Astrocyte (in vitro differentiated cells and primary cell): ENCODE measurements at places on chromosomes 11 and 22. TPM values are rescaled to one million over a fixed set of nuclear protein-coding genes. Genes with fewer than 3 reads are reported as not detected.

Gene FAM111B
- 0.72 and 0.95 TPM in 2 replicates for total RNA-seq

DNA sequence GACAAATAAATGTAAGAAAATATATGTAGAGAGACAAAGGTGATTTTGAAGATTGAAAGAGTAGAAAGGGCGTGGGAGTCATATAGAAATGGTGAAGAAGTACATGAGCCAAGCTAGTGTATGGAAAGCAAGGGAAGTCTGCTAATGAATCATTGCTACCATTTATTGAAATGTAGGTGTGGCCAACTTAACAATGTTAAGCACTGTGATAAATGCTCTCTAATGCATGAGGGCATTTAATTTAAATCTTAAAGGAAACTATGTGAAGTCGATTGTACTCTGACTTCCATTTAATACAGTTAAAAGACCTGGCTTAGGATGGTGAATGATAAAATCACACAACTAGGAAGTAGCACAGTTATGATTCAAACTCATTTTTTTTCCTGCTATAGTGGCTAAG, 219.9 kb downstream of the CASP12 start:
- no peaks in the 10 kb centered on the region for H3K27me3 ChIP-seq
- no peak for DNase-seq
- H3K4me3 ChIP-seq: no peak overlapping the region
- H3K36me3 ChIP-seq: no peaks in the 10 kb centered on the region
- no peaks in the 10 kb centered on the region for H3K4me1 ChIP-seq

Gene HORMAD2
- not detected in 2 replicates for total RNA-seq

GRCh38 chr11:34844463-34845112, 71.6 kb downstream of the APIP start:
- DNase-seq: no peak
- no peaks in the 10 kb centered on the region for H3K36me3 ChIP-seq
- no peak overlapping the region for H3K27ac ChIP-seq
- H3K4me1 ChIP-seq: no peaks in the 10 kb centered on the region
- peaks cover under 1% of the 10 kb centered on the region for H3K27me3 ChIP-seq

DNA sequence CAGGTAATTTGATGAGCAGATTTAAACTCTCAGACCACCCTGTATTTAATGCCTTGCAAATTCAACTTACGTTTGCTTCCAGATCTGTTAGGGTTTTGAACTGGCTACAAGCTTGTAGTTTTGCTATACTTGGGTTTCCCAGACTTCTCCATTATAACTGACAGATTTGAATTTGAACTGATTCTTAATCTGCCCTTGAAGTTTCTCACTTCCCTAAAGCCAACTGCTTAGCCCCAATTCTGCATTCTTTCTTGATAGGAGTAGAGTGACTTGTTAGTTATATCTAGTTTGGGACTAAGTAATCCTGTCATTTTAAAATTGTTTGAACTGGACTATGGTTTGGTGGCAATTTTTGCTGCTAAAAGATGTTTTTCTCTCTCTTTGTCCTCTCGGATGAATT, 9.7 kb downstream of the LAYN start:
- peaks cover 13% of the 10 kb centered on the region for H3K36me3 ChIP-seq
- H3K4me1 ChIP-seq: peaks cover 10% of the 10 kb centered on the region
- H3K27me3 ChIP-seq: no peaks in the 10 kb centered on the region
- DNase-seq: no peak
- no peak overlapping the region for H3K4me3 ChIP-seq

Gene ACRV1
- total RNA-seq: not detected in 2 replicates

GRCh38 chr11:9038541-9038940, 34.7 kb upstream of the NRIP3 start:
- no peak overlapping the region for H3K4me3 ChIP-seq
- DNase-seq: no peak
- no peak overlapping the region for H3K27ac ChIP-seq
- no peaks in the 10 kb centered on the region for H3K36me3 ChIP-seq

- no peak overlapping the region for H3K27ac ChIP-seq
- H3K36me3 ChIP-seq: no peaks in the 10 kb centered on the region
- peaks cover 30% of the 10 kb centered on the region for H3K4me1 ChIP-seq
- DNase-seq: no peak
- peaks cover 8% of the 10 kb centered on the region for H3K27me3 ChIP-seq
- peak overlapping the region; percentile 54 for H3K4me3 ChIP-seq
These were observed 694 bp upstream of the ELFN2 start for GRCh38 chr22:37427711-37428635.

DNA sequence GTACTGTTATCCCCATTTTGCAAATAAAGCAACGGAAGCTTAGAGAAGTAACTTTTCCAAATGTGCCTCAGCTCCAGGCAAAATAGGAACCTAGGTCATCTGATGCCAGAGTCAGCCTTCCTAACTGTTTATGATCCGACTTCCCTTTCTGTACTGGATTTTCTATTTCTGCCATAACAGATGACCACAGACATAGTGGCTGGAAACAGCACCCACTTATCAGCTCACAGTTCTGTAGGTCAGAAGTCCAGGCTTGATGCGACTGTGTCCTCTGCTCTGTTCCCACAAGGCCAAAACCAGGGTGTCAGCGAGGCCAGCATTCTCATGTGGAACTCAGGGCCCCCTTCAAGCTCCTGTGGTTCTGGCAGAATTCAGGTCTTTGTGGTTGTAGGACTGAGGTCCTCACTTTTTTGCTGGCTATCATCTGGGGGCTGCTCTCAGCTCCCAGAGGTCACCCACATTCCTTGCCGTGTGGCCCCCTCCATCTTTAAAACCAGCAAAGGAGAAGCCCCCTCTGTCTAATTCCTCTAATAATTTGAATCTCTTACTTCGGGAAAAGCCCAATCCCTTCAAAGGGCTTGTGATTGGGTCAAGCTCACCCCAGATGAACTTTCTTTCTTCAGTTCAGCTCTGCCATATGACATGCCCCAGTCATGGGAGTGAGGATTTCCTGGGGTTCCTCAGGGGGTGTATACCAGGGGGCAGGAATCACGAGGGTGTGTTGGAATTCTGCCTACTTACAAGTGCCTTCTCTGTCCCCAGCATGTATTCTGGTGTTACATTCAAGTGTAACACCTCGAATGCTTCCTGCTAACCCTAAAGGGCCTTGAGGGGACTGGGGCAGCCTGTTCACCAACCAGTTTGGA, 15.3 kb downstream of the KCNJ5 start:
- no peak overlapping the region for H3K4me3 ChIP-seq
- H3K36me3 ChIP-seq: no peaks in the 10 kb centered on the region
- H3K27me3 ChIP-seq: no peaks in the 10 kb centered on the region

DNA sequence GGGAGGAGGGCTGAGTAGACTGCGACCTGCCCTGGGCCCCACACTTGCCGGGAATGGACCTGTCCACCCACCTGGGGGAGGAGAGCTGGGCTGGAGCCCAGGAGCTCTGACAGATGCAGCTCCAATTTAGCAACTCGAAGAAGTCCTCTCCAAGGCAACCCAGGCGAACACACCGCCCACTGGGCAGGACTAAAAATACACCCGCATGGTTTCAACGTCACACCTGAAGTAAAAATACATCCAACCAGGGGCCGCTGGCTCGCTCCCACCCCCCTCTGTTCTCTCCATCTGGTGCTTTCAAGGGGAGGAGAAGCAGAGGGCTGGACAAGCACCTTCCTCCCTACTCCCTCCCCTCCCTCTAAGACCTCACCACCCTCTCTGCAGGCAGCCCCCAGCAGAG, 119.9 kb downstream of the FEZ1 start:
- H3K27me3 ChIP-seq: peaks cover 2% of the 10 kb centered on the region
- H3K4me1 ChIP-seq: peaks cover 6% of the 10 kb centered on the region
- no peak overlapping the region for H3K27ac ChIP-seq
- peak; percentile 72 for DNase-seq

DNA sequence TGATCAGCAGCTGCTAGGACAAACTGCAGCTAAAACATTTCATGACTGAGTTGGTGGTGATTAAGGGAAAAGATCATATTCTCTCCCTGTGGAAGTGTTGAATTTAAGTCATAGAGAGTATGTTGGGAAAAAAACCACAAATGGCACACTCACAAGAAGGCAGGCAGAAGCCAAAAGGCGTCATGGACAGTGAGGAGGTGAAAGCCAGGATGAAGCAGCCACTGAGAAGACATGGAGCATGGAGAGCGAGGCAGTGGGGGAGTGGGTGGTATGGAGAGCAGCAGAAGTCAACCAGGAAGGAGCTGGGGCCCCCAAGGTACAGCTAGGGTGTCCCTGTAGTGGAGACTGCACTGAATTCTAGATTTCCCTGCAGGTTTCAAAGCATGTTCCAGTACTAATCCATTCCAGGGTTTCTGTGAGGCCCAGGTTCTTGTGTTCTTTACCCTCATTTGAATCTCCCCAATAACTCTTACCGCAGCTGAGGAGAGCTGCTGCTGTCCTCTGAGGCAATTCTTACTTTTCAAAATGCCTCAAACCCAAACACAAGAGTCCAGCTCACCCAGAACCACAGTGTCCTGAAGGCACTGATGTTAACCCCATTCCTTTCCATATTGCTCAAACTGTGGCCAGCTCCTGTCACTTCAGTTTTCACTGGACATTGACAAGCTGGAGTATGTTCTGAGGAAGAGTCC, 191.8 kb upstream of the E2F8 start:
- H3K27ac ChIP-seq: no peak overlapping the region
- peak; percentile 93 for DNase-seq
- H3K27me3 ChIP-seq: peaks cover 29% of the 10 kb centered on the region
- no peak overlapping the region for H3K4me3 ChIP-seq
- peaks cover 9% of the 10 kb centered on the region for H3K4me1 ChIP-seq

Gene OR5P2
- total RNA-seq: 1.2 and 1.4 TPM in 2 replicates

GRCh38 chr11:80960381-80961029, 1519.7 kb upstream of the TENM4 start:
- no peak overlapping the region for H3K27ac ChIP-seq
- DNase-seq: no peak
- no peaks in the 10 kb centered on the region for H3K36me3 ChIP-seq
- no peak overlapping the region for H3K4me3 ChIP-seq
- no peaks in the 10 kb centered on the region for H3K4me1 ChIP-seq
